NCI-H524 (cell line): ENCODE measurements at places on chromosomes 6 and 20.

- peak; percentile 42 for DNase-seq
Measured at GRCh38 chr6:45718131-45718530, 297.5 kb downstream of the CLIC5 start.

GRCh38 chr6:5904532-5904931 lies 102.2 kb downstream of the NRN1 start:
- DNase-seq, result no peak

- no peak for DNase-seq
Measured at GRCh38 chr6:42988486-42989020, 4.2 kb downstream of the PPP2R5D start.

DNA sequence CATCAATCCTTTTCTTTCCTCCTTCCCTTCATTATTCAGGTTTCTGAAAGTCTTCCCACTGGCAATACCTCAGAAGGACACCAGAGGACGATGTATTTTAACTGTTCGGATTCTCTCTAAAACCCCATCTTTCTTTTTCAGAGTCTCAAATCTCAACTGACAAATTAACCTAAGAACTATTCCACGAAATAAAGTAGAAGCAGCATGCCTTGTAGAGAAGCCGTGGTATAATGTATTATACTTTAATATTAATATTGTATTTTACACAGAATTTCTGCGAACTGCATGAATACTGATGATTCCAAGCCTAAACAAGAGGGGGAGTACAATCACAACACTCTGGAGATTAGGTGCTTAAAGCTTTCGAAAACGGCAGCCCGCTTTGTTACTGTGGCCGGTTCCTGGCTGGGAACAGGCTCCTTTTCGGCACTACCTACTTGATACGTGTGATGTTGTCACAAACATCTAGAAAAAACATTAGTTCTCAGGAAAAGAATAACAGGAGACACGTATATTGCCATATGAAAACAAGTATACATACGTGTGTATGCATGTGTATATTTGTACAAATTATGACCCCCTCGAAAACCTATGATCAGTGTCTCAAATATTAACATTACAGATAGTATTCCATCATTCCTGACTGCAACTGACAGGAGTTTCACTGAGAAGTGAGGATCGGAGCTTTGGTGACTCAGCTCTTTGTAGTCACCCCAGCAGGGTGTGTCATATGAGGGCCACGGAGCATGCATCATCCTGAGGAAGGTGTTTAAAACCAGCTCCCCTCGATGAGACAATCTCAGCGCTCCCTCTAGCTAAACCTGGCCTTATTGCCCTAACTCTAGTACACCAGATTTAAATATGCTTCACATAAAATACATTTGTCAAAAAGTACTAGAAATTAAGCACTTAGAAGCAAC lies 319.7 kb upstream of the TCF21 start:
- peak; percentile 80 for DNase-seq

- no peak for DNase-seq
Measured at GRCh38 chr6:56799989-56800388, 154.9 kb upstream of the BEND6 start.

- DNase-seq, result no peak
Measured at GRCh38 chr6:89032599-89032998, 48.0 kb upstream of the PNRC1 start.

- no peak for DNase-seq
Measured at GRCh38 chr20:37757550-37757949, 63.7 kb downstream of the CTNNBL1 start.

DNA sequence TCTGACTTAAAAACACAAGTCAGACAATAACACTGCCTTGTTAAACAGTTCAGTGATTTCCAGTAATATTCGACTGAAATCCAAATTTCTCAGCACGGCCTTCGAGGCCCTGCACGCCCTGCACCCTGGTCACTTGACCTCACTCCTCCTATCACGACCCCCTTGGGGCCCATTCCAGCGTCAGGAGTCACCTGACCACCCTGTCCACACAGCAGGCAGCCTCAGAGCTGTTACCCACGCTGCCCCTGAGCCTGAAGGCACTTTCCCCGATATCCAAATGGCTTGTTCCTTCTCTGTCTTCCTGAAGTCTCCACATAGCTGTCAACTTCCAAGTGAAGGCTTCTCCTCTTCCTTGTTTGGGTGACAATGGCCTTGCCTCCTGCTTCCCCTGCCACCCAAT lies 33.1 kb upstream of the SMOC2 start:
- no peak for DNase-seq

DNA sequence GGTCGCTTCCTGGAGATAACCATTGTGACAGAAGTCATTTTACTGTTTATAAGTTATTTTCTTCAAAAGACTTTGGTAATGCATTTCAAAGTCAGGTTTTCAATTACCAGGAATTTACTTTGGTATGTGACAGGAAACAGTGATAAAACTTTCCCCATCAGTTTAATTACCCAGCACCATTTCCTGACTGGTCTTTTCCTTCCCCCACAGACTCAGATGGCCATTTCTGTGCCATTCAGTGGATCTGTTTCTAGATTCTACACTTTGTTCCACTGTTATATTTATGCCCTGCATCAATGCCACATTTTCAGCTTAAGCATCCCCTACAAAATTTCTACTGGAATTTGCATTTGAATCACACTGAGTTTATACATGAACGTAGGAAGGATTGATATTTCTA lies 16.3 kb downstream of the RRBP1 start:
- no peak for DNase-seq

DNA sequence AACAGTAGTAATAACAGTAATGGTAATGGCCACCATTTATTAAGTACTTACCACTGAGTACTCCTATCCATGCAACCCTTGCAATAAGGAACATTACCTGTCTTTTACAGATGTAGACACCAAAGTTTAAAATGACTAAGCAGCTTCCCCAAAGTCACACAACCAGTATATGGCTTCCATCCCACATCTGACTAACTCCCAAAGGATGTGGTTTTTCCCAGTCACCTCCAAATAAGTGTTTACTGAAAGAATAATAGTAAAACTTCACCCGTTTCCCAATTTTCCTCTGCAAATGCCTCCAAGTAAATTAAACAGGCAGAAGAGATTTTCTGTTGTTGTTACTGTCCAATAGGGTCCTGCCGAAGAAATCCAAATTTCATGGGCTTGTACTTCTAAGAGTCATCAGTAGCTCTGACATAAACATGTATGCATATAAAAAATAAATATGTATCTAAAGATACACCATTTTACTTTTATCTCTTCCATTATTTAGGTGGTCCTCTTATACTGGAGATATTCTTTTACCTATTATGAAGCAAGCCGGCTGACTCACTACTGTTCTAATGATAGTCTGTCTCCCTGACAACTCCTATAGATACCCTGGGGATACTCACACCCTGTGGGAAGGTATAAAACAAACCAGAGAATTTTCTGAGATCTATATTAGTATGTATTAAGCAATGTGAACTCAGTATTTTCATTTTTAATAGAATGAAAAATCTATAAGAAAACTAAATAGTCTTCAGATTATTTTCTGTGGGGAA lies 77.9 kb upstream of the ID4 start:
- DNase-seq, result no peak

DNA sequence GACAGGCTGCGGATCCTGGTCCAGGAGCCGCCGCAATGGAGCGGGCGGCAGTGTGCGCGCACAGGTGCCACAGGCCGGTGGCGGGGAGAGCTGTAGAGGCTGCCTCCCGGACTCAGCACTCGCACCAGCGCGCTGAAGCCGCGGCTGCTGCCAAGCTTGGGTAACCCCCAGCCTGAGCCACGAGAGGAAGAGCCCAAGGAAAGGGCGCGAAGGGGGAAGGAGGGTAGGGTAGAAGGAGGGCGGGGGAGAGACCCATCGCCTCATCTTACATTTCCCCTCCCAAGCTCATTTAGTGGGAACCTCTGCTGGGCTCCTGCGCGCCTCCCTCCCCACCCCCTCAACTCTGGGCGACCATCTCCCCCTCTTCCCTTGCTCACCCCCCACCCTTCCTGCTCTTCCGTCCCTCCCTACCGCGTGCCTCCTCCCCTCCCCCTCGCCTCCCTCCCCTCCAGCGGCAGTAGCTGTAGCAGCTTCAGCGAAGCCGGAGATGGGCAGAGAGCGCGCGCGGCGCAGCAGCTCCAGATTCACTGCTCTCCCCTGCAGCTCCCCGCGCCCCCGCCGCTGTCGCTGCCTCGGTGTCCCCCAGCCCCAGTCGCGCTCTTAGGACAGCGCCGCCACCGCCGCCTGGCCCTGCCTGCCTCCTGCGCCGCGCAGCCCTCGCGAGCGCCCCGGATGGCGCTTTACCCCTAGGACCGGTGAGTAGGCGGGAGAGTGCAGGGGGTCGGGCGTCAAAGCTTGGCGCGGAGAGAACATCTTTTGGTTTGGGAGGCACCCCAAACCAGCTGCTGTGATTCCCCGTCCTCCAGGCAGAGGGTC lies at the start of gene FUT9:
Gene FUT9 (plus strand): TSS at position 457 of the 816 bp plus-strand sequence. CDS start 187,182 bp downstream, outside the sequence.
- peak; percentile 87 for DNase-seq

DNA sequence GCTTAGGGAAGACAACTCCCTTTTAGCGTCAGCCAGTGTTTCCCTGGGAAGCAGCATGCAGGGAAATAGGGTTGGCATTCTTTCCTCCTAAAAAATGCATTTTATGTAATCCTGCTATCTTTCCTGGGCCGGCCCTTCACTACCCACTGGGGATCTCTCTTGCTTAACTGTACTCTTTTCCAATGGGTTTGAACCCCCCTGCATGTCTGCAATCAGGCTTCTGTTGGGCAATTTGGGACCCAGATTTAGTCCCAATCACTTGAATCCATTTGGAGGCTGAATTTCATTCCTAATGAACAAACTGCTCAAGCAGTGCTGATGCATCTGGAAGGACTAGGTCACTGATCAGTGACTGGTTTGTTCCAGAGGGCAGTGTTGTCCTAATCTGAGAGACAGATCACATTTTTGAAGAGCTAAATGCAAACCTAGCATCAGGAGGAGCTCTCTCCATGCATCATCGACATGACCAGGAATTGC lies 152.0 kb downstream of the TSHZ2 start:
- no peak for DNase-seq

DNA sequence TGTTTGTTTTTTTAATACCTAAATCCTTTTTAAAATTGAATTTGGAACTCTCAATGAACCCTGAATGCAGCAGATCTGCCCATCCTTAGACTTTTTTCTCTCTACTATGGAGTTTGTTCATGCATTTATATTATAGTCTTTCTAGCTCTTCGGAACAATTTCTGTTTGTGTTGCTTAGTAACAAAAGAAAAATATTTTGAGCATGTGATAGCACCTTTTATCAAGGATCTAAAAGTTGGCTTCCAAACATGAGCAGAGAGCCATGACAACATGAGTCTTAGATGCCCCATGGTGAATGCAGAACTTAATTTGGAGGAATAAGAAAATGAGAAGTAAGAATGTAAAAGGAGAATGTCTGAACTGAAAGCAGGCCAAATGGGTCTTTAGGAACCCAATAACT lies 133.7 kb downstream of the EDN1 start:
- DNase-seq, result no peak

DNA sequence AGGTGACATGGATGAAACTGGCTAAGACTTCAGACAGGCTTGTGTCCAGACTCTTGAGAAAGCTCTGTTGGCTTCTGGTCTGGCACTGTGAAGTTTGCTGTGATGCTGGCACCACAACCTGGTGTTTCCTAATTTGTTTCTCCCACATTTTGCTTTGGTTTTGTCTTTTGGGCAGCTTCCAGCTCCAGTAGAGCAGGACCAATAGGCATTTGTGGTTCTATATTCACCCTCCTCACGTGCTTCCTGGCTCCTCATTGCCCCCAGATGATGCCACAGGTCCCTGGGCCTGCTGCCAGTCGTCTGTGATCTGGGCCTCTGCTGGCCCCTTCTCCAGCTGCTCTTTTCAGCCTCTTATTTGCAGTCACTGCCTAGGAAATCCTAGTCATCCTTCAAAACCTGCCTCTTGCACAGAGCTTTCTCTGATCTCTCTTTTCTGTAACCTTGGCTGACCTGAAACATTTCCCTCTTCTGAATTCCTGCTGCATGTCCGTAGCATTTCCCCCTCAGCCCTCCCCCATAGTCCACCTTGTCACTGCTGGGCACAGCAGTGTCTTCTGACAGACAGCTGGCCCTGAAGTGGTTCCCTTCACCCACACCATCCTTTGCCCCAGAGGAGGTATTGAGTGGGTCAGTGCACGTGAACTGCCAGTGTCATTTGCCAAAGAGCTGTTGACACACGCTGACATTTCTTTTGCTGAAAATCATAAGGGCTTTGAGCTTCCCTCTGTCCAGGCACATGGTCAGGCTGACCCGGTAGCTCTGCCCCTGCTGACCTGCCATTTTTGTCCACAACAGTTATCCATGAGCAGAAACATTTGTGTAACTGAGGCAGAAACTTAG lies 63.0 kb downstream of the PTPN1 start:
- peak; percentile 63 for DNase-seq

DNA sequence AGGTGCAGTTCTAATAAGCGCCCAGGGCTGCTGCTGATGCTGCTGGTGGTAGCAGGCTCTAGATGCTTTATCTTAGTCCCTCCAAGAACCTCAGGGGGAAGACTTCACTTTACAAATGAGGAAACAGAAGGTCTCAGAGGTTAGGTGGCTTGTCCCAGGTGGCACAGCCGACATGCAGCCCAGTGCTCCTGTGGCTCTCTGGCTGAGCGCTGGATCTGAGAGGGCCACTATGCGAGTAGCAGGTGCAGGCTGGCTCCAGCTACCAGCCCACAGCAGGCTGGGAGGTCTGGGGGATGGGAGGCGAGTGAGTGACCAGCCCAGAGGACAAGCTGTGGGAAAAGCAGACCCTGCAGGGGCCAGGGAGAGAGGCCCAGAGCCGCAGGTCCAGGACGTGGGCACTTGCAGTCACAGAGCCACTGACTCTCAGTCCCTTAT lies 90.9 kb downstream of the PRND start:
- DNase-seq, result no peak

DNA sequence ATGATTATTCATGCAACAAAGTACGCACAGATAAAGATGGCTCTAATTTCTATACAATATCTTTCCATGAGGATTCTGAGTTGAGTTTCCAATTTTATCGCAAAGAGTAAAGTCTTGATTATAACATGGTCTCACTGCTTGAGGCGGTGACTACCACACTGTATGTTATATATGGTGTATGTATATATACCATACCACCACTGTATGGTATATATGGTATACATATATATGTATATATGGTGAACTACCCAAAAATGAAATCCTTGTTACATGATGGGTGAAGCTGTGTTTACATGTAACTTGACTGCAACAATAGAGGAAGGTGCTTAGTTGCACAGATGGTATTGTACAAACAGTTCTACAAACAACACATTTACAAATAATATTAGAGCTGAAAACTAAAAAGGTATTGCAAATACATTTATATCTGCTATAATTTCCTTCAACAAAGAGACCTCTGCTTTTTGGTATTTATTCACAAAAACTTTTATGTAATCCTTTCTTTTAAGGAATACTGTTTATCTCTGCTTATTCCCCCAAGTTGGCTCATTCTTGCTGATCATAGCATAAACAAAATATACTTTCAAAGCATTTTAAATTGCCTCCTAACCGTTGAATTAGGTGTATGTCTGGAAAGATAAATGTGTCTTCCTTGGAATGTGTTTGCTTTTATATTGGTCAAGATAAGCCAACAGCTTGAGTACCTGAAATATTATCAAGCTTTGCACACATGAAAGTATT lies 77.7 kb upstream of the TPD52L1 start:
- DNase-seq, result no peak
